ENCODE measurements at places on chromosomes 16 and 17.
A peak's percentile ranks its signal among the peaks of the same experiment; 100 is the strongest.

DNA sequence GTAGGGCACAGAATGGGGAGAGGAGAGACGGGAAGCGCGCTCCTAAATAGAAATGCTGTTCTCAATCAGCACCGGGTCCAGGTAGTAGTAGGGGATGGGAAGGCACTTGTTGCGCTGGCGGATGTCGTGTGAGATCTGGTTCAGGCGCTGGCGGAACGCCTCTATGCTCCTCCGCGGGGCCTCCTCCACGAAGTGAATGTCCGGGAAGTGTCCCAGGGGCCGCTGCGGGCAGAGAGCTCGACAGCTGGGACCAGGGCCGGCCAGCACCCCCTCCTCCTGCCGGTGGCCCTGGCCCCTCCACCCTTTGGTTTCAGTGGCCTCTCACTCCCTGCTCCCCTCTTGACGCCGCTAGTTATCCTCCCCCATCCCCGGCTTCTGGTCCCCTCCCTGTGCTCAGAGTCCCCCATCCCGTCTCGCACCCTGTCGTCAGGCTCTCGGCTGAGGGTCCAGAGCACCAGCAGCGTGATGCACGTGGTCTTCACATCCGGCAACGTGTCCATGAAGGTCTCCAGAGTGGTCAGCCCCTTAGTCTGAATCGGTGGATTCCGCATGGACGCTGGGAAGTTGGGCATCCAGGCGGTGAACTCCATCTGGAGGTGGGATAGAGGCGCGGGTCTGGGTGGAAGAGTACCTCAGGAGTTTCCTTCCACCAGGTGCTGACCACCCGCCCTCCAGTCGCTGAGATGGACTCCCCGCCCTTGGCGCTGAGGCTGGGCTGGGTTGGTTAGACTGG, 14.6 kb downstream of the ALOX12B start:
- peak; percentile 47 for DNase-seq

DNA sequence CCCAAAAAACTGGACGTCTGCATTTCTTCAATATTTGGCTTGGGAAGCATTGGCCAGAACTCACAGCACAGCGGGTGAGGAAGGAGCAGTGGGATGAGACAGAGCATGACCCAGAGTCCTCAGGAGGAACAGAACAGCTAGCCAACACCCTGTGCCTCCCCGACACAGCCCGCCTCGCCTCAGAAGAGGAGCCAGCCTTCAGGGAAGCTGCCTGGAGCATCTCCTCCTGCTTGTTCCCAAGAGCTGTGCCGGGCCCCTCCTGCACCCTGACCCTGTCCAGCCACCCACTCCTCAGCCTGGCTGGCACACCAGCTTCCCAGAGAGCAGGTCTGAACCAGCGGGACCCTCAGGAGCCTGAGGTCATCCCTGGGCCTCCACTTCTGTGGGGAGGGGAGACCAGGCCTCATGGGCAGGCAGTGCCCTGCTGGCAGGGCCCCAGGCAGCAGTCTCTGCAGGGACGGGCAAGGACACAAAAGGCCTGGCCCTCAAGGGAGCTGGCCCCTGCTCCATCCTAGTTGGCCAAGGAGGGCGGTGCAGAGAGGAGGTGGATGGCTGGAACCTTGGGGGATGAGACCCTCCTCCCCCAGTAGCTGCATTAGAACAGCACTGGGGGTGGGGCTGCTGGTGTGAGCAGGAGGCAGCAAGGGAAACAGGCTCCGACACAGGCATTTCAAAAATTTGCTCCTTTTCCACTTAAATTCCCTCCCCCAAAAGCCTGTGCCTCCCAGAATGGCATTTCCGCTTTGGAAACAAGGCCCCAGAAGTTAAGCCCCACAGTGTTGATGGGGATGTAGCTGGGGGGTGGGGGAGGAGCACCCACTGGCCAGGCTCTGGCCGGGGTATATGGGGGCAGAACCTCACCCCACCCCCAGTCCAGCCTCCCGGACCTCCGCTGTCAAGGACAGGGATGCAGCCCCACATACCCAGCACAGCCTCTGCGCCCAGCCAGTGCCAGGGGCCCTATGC, 1.8 kb upstream of the BCAR1 start:
- no peak for DNase-seq

- DNase-seq: no peak
Observed at GRCh38 chr17:66928949-66929348, 35.6 kb upstream of the CACNG4 start.

GRCh38 chr17:5035315-5035714, at the start of gene SLC52A1:
SLC52A1 (minus strand) TSS chr17:5035426; CDS start chr17:5034606, 820 bp downstream.
- DNase-seq: no peak

DNA sequence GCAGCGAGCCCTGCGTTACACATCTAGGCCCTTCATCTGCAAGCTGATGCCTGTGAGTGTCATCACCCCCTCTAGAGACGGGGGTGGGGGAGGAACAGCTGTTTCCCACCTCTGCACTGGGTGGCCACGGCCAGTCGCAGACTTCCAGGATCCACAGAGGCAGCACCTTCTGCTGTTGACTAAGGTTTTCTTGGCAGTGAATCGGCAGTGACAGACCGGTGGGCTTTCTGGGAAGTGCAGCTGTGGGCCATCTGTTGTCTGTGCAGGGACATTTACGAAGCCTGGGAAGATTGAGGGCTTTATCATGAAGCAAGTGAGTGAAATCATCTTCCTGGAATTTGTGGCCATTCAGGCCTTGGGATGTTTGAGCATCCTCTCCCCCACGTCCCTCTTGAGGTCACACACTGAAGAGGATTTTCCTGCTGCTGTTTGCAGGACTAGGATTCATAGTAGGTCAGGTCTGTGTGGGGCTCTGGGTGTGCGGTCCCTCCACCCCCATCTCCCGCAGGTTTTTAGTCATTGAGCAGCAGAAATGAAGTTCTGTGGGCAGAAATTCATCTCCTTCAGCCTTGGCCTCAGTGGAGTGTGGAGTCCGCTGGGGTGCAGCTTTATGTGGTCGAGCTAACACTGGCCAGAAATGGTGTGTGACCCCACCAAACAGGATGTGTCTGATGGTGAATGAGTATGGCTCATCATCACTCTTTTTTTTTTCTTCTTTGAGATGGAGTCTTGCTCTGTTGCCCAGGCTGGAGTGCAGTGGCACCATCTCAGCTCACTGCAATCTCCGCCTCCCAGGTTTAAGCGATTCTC, 12.0 kb downstream of the PGS1 start:
- peak; percentile 41 for DNase-seq

- peak; percentile 72 for DNase-seq
Observed at GRCh38 chr17:412211-413015, 59.8 kb upstream of the RPH3AL start.

GRCh38 chr16:53664724-53665345, 38.8 kb downstream of the RPGRIP1L start:
- DNase-seq: peak; percentile 22

DNA sequence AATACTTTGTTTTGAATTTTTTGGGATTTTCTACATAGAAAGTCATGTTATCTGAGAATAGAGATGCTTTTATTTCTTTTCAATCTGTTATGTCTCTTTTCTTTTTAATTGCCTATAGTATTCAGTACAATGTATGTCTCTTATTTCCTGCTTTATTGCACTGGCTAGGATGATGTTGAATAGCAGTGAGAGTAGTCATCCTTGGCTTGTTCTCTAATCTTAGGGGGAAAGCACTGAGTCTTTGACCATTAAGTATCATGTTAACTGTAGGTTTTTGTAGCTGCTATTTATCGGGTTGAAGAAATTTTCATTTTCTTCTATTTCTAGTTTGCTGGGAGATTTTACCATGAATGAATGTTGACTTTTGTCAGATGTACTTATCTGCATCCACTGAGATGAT, 10.0 kb upstream of the ABCA3 start:
- no peak for DNase-seq

- no peak for DNase-seq
Observed at GRCh38 chr17:68097161-68097805, 61.7 kb downstream of the KPNA2 start.

- no peak for DNase-seq
Observed at GRCh38 chr16:72665701-72666100, 382.2 kb downstream of the ZFHX3 start.

- DNase-seq: peak; percentile 73
Observed at GRCh38 chr17:79707931-79708891, 22.5 kb upstream of the ENPP7 start.

- DNase-seq: no peak
Observed at GRCh38 chr17:61720016-61720795, 129.2 kb upstream of the NACA2 start.

DNA sequence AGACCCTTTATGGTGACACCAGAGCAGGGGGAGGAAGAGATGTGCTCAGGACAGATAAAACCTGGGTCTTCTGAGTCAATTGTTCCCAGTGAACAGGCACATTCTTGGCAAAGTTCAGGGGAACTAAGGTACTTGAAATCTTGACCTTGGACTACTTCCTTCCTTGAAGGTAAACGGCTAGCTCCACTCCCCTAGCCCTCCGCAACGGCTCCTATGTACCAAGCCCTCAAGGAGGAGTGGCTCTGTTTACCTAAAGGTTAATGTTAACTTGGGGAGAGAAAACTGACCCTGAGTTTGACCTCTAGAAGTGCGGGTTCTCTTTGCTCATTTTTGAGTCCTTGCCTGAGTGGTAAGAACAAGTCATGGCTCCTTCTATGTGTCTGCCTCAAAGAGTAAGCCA, 7.8 kb downstream of the TTLL6 start:
- DNase-seq: no peak

GRCh38 chr16:17939723-17940122, 396.8 kb downstream of the NPIPA8 start:
- no peak for DNase-seq

GRCh38 chr17:34164837-34165236, 90.2 kb upstream of the CCL2 start:
- no peak for DNase-seq

DNA sequence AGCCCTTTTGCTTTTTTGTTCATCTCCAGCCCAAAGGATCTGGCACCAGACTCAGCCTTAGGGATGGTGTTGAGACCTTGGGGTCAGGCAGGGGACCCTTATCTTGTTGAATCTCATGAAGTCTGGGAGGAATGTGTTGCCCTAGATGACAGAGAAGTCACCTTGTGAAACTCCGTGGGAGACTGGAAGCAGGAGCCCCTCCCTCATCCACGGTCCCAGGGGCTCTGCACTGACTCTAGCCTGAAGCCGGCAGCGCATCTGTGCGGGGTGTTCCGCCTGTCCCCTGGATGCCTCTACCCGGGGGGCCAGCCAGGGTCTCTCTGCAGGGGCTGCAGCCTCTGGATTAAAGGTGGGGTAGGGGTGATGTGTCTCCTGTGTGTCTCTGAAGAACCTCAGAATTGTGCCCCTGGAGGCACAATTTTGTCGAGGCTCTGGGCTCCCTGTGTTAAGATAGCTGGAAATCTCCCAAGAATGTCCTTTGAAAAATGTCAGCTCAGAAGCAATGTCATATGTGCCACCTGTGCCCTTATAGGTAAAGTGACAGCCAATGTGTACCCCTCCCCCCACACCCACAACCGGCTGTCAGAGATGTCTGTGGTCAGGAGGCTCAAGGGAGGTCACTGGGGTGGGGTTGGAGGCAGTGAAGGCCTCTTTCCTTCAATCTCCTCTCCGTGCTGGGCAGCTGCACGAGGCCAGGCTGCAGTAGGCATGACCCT, 32.1 kb upstream of the CDC42EP4 start:
- no peak for DNase-seq

DNA sequence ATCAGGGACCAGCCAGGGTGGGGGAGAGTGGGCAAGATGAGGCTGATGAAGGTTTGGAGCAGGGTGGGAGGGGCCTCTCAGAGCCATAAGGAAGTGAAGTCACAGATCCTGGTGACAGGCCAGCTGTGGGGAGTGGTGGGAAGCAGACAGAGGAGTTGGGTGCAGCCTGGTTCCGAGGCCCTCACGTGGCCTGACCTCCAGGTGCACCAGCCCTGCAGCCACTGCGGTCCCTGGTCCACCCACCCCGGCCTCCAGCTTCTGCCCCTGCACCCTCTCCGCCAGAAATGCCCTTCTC, 3.9 kb upstream of the ZFPM1 start:
- DNase-seq: no peak

- DNase-seq: peak; percentile 11
Observed at GRCh38 chr16:27381236-27381635, 20.7 kb upstream of the IL21R start.

- no peak for DNase-seq
Observed at GRCh38 chr16:85605912-85606841, 6.9 kb upstream of the GSE1 start.

DNA sequence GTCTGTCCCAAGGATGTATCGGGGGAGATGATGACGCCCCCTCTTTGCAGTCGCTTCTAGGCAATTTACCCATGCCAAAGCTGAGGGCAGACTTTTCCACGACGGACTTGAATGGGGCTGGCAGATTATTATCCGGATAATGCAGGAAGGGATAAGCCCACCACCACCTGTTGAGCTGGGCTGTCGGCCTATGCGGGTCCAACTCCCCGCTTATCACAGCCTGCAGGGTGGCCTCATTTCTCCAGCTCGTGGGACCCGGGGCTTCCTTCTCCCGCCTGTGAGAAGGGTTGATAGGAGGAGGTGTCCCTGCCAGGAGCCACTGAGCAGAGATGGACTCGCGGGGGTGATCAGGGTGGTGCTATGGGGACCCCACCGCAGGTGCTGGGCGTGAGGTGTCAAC, 559 bp downstream of the CACNG5 start:
- no peak for DNase-seq

GRCh38 chr16:87435372-87436224, 43.5 kb downstream of the MAP1LC3B start:
- DNase-seq: no peak

- DNase-seq: no peak
Observed at GRCh38 chr17:11832401-11833137, 164.7 kb downstream of the ZNF18 start.

DNA sequence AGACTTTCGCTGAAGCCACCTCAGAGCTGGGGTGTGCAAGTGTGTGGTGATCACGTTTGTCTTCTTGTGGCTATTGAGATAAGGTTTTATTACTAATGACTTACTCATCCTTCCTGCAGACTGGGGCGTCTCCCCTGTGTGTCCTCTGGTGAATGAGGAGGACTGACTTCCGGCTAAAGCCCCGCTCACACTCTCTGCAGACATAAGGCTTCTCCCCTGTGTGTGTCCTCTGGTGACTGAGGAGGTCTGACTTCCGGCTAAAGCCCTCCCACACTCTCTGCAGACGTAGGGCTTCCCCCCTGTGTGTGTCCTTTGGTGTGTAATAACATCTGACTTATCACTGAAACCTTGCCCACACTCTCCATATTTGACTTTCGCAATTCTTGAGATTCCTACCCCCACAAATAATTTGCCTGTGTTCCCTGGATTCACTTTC, 19.4 kb downstream of the PRDM7 start:
- DNase-seq: peak; percentile 42

GRCh38 chr17:64081802-64082799, 47.8 kb downstream of the ERN1 start:
- DNase-seq: no peak

DNA sequence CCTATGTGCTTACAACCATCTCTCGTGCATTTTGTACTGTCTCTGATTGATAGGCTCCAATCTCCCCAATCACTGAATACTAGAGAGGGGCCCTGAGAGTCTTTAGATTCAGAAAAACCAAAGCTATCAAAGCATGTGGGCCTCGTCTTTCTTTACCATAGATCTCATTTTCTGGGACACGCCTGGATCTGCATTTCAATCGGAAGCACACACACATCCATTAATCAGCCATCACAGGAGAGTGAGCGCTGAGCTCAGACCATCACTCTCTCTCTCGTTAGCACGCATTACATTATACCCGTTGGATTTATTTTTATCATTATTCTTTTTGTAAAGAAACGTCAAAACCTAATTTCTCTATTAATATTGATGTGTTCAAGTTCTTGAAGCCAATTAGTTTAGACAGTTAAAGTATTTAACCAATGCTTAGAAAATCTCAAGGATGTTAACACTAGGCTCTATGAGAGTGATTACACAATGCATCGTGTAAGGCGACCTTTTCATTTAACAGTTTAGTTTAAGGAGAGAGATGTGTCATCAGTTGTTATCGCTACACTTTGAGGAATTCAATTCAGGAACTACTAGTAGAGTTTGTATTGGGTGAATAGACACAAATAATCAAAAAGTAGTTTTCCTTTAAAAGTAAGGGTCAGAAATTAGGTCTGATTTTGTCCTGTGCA, 650.7 kb downstream of the CDH8 start:
- DNase-seq: no peak

All from activated T-cell treated with anti-CD3 and anti-CD28 coated beads, Interleukin-2, amount 50 U/mL, for 48 hours (primary cell).